ENCODE measurements at places on chromosomes 2 and 18.
A peak's percentile ranks its signal among the peaks of the same experiment; 100 is the strongest.

DNA sequence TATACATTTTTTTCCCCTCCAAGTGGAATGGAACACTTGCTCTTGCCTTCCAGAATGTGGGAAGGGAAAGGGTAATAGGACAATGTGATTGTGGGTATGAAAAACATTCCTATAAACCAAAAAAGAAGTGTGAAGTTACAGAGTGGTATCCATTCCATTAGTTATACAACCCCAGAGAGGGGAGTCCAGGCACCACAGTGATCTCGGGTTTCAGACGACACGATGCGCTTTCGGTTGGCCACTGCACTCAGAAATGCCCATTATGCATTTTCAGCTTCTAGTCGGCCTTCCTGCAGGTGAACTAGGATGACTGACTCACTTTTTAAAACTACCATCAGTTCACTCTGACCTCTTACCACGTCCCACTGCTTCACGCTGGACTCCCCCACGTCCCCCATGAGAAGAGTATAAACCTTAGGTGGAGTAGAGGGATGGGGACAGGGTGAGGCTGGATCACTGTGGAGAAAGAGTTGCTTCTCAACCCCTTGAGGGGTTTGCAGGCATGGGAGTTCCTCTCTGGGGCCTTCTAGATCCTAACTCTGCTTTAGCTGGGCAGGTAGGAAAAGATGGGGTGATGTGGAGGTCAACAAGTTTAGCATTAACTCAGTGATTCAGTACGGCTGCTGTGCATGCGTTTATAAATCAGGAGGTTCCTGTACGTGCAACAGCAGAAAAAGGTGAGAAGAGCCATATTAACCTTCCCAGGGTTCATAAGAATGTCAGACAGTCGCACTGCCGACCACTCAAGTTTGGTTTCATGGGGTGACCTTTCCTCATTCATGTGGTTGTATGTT lies 50.5 kb downstream of the ZNF532 start:
- DNase-seq: no peak

GRCh38 chr2:119544075-119544938 lies at the start of gene CFAP221:
Gene CFAP221 (plus strand): TSS chr2:119544449. CDS start chr2:119546132, 1,683 bp downstream.
- DNase-seq: peak; percentile 79

- peak; percentile 60 for DNase-seq
Measured at GRCh38 chr2:105797298-105797819, 52.6 kb downstream of the NCK2 start.

DNA sequence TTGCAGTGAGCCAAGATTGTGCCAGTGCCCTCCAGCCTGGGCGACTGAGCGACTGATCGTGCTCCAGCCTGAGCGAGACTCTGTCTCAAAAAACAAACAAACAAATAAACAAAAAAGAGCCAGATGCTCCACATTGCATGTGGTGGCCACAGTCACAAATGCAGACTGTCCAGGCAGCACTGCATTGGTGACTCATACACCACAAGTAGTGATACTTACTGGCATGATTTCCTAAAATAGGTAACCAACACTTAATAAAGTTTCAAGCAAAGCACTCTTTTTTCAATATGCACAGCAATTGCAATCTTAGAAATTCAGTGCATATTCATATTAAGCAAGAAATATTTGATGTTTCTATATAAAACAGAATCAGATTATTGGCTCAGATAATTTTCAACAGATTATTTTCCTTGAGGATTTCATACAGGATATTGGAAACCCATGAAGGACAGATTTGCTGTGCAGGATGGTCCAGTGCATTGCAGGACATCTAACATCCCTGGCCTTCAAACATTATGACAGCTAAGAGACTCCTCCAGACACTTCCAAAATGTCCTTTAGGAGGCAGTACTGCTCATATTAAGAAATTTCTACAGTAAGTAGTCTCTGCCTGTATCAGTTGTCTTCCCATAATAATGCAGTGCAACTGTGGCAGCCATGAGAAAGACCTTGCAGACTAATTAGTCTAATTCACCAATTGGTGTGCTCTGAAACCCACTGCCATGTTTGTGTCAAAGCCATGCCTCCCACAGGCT lies 10.5 kb upstream of the SLC1A4 start:
- DNase-seq: peak; percentile 39

DNA sequence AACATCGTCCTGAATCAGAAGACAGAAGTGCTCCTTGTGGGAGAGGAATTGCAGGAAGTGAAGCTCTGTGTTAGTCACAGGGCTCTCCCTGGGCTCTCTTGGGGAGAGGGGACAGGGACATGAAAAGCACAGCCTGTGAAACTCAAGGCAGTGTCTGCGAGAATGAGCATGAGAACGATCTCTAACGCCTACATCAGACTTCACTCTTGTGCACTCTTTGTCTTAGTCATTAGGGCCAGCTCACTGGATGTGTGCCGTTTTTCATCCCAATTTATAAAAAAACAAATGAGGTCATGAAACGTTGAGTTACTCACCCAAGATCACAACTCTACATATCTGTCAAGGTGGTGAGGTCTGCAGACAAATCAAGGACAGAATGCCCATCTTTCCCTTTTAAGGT lies 27.0 kb upstream of the TWIST2 start:
- no peak for DNase-seq

- peak; percentile 18 for DNase-seq
Measured at GRCh38 chr2:217568289-217568971, 434.4 kb downstream of the TNS1 start.

- DNase-seq: no peak
Measured at GRCh38 chr2:17581831-17582230, 41.3 kb downstream of the VSNL1 start.

DNA sequence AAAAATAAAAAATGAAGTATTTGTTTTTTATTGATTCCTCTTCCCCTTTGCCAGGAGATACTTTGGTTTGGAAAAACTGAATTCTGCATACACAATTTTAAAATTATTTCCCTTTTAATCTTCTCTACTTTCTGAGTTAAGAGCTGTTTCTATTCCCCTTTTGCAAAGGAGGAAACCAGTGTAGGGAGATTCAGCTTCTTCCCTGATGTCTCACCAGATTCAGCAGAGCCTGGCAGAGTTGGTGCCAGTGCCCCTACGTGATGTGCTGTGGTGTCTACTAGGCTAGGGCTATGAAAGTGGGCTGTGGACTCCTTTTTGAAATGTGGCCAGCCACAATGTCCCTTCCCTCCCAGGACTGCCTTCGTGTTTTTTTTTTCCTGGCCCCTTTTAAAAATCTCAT lies 2.4 kb downstream of the RPE start:
- no peak for DNase-seq

DNA sequence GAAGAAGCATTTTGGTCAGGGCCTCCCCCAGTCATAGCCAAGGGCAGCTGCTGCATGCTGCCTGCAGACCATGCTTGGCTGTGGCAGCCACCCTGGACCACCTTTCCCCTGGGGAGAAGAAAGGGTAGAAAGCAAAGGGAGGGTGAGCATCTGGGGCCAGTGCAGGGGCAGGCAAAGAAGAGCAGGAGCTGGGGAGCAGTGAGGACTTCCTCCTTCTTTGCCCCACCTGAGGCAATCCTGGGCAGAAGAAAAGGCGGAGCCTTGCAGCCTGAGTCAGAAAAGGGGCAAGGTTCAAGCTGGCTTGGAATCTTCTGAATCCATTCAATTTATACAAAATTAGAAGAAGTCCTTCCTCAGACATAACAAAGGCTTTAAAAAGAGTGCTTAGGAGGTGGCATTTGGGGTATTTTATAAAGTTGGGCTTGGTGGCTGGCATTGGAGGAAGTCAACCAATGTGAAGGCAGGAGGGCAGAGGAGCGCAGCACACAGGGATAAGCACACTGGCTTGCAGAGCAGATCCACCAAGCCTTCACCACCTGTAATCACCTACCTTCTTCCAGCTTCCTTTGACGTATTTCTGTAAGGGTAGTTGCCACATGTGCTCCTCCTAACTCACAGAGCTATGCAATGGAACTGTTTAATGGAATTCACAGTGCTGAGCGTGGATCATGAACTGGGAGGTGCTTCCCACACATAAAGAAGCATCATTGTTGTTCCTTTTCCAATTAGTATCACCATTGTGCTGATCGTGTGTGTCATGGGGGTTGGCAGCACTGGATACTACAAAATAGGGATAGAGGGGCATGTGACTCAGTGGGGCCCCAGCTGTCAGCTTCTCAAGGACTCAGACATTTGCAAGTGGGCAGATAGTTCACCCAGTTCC lies 154.4 kb upstream of the EPAS1 start:
- no peak for DNase-seq

- no peak for DNase-seq
Measured at GRCh38 chr2:32718752-32719151, 90.9 kb downstream of the TTC27 start.

GRCh38 chr18:55268151-55268601 lies 308.9 kb upstream of the CCDC68 start:
- peak; percentile 62 for DNase-seq

- DNase-seq: peak; percentile 89
Measured at GRCh38 chr18:67425672-67426071, 90.8 kb downstream of the DSEL start.

- peak; percentile 82 for DNase-seq
Measured at GRCh38 chr2:30231212-30231995, at the start of gene LBH. Gene LBH (plus strand): TSS chr2:30231534. CDS start chr2:30231739, 205 bp downstream.

- peak; percentile 42 for DNase-seq
Measured at GRCh38 chr2:163132850-163133249, 294.3 kb upstream of the KCNH7 start.

- no peak for DNase-seq
Measured at GRCh38 chr2:197198890-197199289, 111.7 kb downstream of the ANKRD44 start.

DNA sequence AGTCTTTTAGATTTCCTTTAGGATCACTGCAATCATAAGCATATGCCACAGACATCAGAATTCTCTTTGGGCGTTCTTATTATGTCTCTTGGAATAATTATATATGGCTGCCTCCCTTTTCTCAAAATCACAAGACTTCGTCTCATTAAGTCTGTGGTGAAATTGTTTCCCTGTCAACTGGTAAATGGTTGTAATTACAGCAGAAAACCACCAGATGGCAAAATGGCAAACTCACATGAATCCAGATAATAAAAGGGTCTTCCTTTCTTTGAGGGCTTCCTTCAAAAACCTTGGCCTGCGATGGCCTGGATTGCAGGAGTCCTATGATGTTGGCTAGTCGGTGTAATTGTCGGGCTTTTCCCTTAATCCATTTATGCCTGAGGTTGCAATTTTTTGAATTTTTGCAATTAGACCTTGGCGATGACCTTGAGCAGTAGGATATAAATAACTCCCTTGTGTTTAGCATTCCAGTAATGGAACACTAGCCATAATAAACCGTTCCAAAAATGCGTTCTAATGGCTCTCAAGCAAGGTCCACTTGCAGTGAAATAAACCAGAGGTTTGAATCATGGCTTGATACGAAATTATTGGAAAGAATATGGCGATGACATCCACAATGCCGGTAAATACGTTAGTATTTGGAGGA lies 656.4 kb downstream of the MBD2 start:
- DNase-seq: peak; percentile 56

DNA sequence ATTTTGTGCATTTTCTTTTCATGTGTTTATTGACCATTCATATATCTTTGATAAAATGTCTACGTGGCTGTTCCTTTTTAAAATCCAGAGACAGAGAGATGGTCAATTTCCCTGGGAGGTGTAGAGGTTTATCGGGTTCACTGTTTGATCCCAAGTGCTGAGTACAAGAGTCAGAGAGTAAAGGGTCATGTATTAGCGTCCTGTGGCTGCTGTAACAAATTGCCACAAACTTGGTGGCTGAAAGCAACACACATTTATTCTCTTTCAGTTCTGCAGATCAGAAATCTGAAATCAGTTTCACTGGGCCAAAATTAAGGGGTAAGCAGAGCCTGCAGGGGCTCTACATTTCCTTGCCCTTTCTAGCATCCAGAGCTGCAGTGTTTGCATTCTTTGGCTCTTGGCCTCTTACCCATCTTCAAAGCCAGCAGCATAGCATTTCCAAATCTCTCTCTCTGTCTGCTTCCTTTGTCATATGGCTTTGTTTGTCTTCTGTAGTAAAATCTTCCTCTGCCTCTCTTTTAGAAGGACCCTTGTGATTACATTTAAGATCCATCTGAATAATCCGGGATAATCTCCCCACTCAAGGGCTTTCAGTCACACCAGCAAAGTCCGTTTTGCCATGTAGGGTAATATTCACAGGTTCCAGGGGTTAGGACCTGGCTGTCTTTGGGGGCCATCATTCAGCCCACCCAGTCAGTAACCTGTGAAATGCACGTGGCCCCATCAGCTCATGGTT lies 49.9 kb downstream of the TMEM17 start:
- no peak for DNase-seq

DNA sequence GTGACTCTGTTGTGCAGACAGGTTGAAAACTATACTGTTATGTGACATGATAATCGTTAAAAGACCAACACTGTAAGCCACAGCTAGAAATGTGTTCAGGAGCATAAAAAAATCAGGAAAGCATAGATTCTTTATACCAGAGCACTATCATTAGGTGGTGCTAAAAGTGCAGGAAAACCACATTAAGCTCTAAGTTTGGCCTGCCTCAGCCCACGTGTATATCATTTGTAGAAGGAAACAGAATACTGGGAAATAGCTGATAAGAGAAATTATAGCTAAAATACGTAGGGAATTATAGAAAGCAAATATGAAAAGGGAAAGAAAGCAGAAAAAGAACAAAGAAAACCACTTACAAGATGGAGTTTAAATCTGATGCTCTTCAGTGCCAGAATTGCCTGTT lies 26.5 kb upstream of the C2orf74 start:
- DNase-seq: peak; percentile 85

- no peak for DNase-seq
Measured at GRCh38 chr2:241534701-241535375, 23.7 kb upstream of the BOK start.

DNA sequence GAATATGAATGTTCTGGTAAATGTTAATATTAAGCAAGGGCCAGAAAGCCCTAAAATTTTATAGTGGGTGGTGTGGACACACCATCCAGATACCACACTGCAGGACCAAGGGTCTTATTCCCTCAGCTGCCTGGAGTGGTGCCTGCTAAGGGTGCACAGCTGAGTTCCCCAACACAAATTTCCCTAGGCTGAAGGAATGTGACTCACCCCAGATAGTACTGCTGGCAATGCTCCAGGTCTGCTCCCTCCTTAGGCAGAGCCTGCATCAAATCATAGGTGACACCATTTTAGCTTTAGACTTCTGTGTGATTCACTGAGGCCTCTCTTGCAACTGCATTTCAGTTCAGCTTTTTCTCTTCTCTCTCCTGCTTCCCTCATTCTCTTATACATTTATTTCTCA lies 321.1 kb downstream of the SATB2 start:
- peak; percentile 10 for DNase-seq

- peak; percentile 20 for DNase-seq
Measured at GRCh38 chr2:48195169-48195568, 288.9 kb upstream of the FBXO11 start.

- DNase-seq: no peak
Measured at GRCh38 chr18:59839246-59839645, 60.5 kb upstream of the PMAIP1 start.

DNA sequence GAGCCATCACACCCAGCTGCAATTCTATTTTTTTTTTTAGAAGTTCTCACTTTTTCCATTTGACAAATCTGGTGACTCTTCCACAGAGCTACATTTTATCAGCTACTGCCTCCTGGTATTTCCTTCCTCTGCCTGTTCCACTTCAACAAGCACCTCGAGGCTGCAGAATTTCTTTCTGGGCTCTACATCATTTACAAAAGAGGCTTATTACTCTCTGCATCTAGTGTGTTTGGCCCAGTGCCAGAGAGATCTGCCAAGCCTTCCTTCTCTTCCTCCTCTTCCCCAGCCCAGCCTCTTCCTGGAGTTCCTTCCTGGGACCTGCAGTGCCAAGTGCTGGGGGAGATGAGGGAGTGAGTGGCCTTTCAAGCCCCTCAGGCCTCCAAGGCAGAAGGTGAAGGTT lies 119.6 kb upstream of the ITGA6 start:
- peak; percentile 23 for DNase-seq

All from choroid plexus epithelial cell (primary cell).